Suprapubic skin (tissue), 4 donors: ENCODE measurements at places on chromosomes 16 and 17. TPM values are rescaled to one million over a fixed set of nuclear protein-coding genes. Genes with fewer than 3 reads are reported as not detected.

TPSD1 gene
- total RNA-seq = 11.6 TPM

KNOP1 gene
- 22.8 TPM for total RNA-seq

- no peak for DNase-seq
These were observed 155.7 kb upstream of the NOL11 start for GRCh38 chr17:67562005-67562404.

- no peak for DNase-seq
These were observed 4.5 kb upstream of the PPY start for GRCh38 chr17:43946781-43947180.

GRCh38 chr17:9179602-9180001, 158.3 kb downstream of the NTN1 start:
- DNase-seq = no peak

- DNase-seq = no peak
These were observed 30.3 kb downstream of the MRTFB start for GRCh38 chr16:14101415-14101814.

- DNase-seq = no peak
These were observed 729 bp downstream of the ADORA2B start for GRCh38 chr17:15945527-15946191.

GRCh38 chr17:39724731-39725130, 5.6 kb downstream of the MIEN1 start:
- no peak for DNase-seq

DNA sequence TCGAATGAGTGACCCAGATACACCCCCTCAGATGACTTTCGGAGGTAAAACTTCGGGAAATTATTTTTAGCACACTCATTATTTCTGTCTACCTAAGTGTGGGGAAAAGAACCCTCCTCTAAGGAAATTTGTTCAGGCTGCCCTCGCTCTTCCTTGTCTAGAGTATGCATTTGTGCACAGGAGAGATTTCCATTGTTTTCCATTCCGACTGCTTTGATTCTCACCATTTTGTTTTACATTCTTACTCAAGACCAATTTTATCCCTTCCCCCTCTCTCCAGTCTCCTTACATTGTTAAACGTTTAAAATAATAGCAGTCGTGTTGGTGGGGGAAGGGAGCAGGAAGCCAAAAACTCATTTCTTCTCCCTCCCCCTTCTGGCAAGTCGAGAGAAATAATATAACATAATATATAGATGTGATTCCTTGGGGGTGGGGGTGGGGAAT, 1.5 kb upstream of the CHD3 start:
- DNase-seq = no peak
